ENCODE measurements at places on chromosomes 7 and 10. TPM values are rescaled to one million over a fixed set of nuclear protein-coding genes. Genes with fewer than 3 reads are reported as not detected.

The CYP2C19 gene
- total RNA-seq: not detected

The VWA2 gene
- not detected for total RNA-seq

DNA sequence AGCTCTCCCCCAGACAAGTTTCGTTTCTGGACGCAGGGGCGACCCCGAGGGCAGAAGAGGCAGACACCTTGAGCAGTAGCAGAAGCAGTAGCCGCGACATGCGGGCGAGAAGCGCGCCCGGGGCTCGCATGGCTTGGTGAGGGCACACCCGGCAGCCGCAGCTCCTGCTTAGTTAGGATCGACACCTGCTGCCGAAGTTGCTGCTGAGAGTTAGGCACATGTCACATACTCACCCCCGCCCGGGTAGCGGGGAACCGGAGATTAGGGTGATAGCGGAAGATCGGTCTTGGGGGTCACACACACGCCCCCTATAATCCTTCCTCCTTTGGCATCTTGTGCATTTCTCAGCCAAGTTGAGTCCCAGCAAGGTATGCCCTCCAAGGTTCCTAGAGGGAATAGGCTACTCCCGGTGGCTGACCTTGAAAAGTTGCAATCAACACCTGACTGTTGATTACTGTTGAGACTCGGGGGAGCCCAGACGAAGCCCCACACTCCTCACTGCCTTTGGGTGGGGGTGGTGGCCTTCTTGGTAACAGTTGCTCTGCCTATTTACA lies 668 bp downstream of the GPR37 start:
- peak; percentile 27 for DNase-seq

- no peak for DNase-seq
Measured at GRCh38 chr7:139124084-139124914, 14.8 kb upstream of the ZC3HAV1 start.

All from activated naive CD4-positive, alpha-beta T cell treated with anti-CD3 and anti-CD28 coated beads, Interleukin-2, amount 50 U/mL, for 72 hours (primary cell).